ENCODE measurements at places on chromosomes 2 and 18.
A peak's percentile ranks its signal among the peaks of the same experiment; 100 is the strongest.

GRCh38 chr2:96960153-96960961, 26.0 kb downstream of the FAM178B start:
- DNase-seq = peak; percentile 83

- no peak for DNase-seq
These were observed 168.1 kb downstream of the SETBP1 start for GRCh38 chr18:44848644-44849335.

- DNase-seq = no peak
These were observed 4.0 kb downstream of the TMEM200C start for GRCh38 chr18:5891184-5891853.

DNA sequence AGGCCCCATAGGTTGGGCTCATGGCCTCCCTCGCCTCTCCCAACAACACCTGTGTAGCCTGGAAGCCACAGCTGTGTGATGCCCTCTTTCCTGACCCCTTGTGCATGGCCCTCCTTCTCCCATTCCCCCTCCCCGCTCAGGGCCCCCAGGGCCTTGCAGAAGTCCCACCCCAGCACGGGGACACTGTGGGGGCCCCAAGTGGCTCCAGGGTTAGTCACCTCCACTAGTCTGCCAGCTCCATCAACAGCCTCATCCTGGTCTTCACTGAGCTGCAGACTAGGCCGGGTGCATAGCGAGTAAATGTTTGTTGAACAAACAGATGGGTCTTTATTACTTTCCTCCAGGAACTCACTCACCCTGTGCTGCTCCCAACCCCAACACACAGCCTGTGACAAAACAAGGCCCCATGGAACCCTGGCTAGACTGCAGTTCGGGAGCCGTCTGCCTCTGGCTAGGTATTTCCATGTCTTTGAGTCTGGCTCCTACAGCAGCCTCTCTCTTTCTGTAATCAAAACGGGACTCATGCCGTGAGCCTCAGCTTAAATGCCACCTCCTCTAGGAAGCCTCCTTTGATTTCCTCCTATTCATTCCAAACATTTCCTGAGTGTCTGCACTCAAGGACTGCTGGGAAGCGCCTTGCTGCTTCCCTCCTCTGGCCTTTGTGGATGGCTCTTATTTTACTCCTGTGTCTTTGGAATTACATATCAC, 109.9 kb upstream of the ID2 start:
- no peak for DNase-seq

GRCh38 chr2:134823431-134823830, 15.0 kb upstream of the ACMSD start:
- no peak for DNase-seq

DNA sequence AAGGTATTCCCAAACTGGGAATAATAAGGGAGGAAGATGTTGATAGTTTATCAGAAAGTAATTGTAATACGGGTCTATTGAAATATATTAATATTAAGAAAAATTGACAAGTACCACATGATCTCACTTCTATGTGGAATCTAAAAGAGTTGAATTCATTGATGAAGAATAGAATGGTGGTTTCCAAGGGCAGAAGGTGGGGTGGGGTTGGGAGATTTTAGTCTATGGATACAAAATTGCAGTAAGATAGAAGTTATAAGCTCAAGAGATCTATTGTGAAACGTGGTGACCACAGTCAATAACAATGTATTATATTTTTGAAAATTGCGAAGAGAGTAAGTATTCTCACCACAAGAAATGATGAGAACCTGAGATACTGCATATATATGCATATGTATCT, 38.9 kb downstream of the COL3A1 start:
- DNase-seq = no peak

DNA sequence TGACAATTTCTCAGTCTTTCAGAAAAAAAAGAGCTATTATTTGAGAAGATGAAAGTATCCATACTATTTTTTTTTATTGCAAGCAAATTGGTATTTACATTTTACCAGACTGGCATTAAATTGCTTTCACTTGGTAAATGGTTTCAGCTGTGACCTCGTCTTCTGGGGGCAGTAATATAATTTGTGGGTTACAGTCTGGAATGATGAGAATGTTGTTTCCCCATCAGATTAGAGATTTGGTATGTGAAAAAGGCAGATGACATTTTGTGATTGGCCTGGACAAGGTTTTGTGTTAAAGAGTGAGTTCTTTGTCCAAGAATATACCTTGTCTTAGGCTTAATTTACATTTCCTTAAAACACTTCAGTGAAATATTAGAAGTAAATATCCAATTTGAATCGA, 390.1 kb upstream of the ST6GAL2 start:
- no peak for DNase-seq

DNA sequence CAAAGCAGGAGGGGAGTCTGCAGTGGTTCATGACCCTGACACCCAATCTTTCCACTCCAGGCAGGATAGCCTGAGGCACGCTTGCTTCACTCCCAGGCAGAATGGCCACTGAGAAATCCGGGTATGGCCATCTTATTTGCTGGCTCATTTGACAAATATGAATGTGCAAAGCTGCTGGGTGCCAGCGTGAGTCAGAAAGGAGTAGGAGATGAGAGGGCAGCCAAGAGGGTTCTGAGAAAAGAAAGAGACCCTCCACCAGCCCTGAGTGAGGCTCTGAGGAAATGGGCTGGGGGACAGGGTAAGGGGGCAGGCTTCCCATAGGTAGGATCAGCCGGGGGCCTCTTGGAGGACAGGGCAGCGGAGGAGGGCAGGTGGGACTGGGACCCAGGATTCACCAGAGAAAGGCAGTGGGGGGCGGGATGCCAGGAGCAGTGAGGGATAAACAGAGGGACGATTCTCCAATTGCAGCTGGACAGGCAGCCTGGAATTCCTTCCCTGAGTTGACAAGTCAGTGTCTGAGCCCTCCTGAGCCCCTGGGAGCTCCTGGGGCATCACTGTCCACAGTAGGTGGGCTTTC, 15.2 kb downstream of the RAMP1 start:
- DNase-seq = no peak

DNA sequence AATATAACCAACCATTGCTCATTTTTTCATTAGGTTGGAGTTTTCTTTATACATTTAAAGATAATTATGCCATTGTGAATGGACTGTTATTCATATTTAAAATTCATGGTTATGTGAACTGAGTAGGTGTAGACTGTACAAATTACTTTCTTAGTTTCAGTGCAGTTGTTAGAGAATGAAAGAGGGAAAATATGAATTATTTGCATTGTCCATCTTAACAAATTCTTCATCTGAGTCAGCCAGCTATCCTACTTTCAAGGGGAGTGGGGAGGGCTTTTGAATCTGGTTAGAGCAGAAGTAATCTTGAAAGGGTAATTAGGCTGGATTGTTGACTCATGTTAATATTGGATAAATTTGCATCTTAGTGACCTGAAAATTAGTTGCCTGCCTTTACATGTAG, 212.0 kb downstream of the MCFD2 start:
- DNase-seq = no peak

- DNase-seq = peak; percentile 69
These were observed at the start of gene SMAD2 for GRCh38 chr18:47930199-47930930. SMAD2 (minus strand) TSS chr18:47930659; CDS start chr18:47896756, 33,903 bp downstream.

DNA sequence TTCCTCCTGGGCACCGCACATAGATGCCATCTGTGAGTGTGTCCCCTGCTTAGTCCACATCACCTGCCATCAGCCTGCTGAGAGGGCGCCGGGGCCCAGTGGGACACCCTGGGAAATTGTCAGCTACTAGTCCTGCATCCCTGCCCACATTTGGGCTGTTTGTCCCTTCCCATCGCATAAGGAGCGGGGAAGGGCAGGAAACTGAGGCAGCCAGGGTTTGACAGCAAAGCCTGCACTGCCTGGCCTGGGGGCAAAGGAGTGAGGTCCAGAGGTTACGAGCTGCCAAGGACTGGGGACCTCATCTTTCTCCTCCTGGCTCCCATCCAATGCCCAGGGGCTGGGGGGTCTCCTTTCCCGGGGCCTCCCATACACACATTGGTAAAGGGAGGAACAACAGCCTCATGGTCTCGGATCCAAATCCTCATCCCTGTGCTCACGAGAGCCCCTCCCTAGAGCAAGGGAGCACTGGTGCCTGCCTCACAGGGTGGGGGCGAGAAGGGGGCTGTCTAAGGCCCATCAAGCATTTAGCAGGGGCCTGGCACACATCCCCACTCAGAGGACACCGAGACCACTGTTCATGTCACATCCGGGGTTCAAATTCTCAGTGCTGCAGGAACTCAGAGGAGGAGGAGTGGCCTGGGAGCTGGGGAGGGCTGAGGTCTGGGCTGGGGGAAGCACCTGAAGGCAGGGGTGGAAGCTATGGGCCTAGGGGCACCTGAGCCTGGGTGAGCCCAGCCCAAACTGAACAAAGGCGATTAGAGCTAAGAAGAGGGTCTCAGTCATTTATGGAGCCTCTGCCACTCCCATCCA, 113.8 kb downstream of the SMAD7 start:
- no peak for DNase-seq

Data from stimulated activated CD4-positive, alpha-beta T cell treated with anti-CD3 and anti-CD28 coated beads, Interleukin-12 subunit alpha, Interleukin-12 subunit beta, amount 100 ng/mL, for 24 hours (primary cell).